Endothelial cell (in vitro differentiated cells): ENCODE measurements at places on chromosomes 6 and 20. TPM values are rescaled to one million over a fixed set of nuclear protein-coding genes. Genes with fewer than 3 reads are reported as not detected.

The ADGRG6 gene
- total RNA-seq, result 8.8 TPM

The NMBR gene
- total RNA-seq, result not detected

The ABHD16B gene
- not detected for total RNA-seq

The LY6G6F gene
- not detected for total RNA-seq

The RBPJL gene
- not detected for total RNA-seq

The PPP1R3G gene
- total RNA-seq, result 0.05 TPM

The DDX43 gene
- not detected for total RNA-seq

The ULBP3 gene
- total RNA-seq, result 16.0 TPM

The DXO gene
- 12.6 TPM for total RNA-seq

The RAET1G gene
- total RNA-seq, result 3.8 TPM

The GPLD1 gene
- total RNA-seq, result 1.2 TPM

The UST gene
- total RNA-seq, result 23.2 TPM

The CNKSR3 gene
- 9.7 TPM for total RNA-seq
